ENCODE measurements at places on chromosomes 7 and 10. TPM values are rescaled to one million over a fixed set of nuclear protein-coding genes. Genes with fewer than 3 reads are reported as not detected.

The SUFU gene
- total RNA-seq: 7.6 TPM

The COPG2 gene
- total RNA-seq: 8.8 TPM

The GRID2IP gene
- 0.35 TPM for total RNA-seq

The CALHM3 gene
- not detected for total RNA-seq

The TLL2 gene
- total RNA-seq: not detected

The FLNC gene
- total RNA-seq: 157 TPM

The NAT16 gene
- not detected for total RNA-seq

The C10orf53 gene
- not detected for total RNA-seq

The LRRN3 gene
- 1.6 TPM for total RNA-seq

The AKR1D1 gene
- total RNA-seq: not detected

The GBX1 gene
- total RNA-seq: not detected

- DNase-seq: no peak
These were observed 132.9 kb upstream of the WNT16 start for GRCh38 chr7:121195874-121196273.

GRCh38 chr7:106793015-106793975, 71.8 kb upstream of the PIK3CG start:
- DNase-seq: no peak

GRCh38 chr10:4825868-4826791, at the start of gene AKR1E2:
Gene AKR1E2 (plus strand): TSS chr10:4826207. CDS start chr10:4826325, 118 bp downstream.
- peak; percentile 82 for DNase-seq

GRCh38 chr7:90347759-90348158, 1.2 kb downstream of the GTPBP10 start:
- no peak for DNase-seq

GRCh38 chr7:128039544-128039953, 8.3 kb upstream of the LRRC4 start:
- no peak for DNase-seq

GRCh38 chr10:99143011-99143410, 92.6 kb downstream of the HPSE2 start:
- no peak for DNase-seq

- DNase-seq: no peak
These were observed 77.1 kb downstream of the GSAP start for GRCh38 chr7:77338883-77339629.

- no peak for DNase-seq
These were observed 29.6 kb downstream of the LOXL4 start for GRCh38 chr10:98238391-98238790.

DNA sequence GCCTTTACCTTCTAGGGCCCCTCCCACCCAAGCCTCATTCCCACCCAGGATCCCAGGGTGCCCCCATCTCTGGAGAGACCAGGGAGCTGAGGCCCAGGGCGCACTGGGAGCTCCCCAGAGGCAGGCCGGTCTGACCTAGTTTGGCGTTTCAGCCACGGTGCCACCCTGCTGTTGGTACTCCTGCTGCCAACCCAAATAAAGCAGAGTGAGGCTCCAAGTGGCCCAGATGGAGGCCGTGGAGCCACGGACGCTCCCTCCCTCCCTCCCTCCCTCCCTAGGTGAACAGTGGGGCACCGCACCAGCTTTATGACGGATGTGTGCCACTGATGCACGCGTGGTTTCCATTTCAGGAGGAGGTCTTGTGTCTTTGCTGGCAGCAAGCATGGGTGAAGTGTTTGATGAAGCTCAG, 1.8 kb downstream of the INPP5A start:
- peak; percentile 4 for DNase-seq

DNA sequence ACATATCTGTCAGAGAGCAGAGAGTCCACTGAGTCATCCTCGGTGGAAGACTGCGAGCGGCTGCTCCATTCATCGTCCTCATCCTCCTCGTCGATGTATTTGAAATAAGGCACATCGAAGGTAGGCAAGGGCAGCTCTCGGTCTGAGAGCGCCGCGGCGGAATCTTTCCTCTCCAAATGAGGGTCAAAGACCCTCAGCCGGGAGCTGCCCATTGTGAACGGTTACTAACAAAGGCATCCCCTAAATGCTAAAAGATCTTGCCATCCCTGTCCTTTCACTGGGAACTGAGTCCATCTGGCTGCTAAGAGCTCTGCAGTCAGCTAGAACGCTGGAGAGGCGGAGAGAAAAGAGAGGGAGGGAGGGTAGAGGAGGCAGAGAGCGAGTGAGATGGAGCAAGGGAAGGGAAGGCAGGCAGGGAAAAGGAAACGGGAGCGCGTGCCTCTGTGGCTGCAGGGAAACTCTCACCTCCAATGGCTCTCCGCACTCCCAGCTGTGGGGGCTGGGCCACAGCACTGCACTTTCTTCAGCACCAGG, 163.4 kb downstream of the RAPGEF5 start:
- no peak for DNase-seq

- DNase-seq: no peak
These were observed 26.6 kb upstream of the ASCC1 start for GRCh38 chr10:72242675-72243074.

DNA sequence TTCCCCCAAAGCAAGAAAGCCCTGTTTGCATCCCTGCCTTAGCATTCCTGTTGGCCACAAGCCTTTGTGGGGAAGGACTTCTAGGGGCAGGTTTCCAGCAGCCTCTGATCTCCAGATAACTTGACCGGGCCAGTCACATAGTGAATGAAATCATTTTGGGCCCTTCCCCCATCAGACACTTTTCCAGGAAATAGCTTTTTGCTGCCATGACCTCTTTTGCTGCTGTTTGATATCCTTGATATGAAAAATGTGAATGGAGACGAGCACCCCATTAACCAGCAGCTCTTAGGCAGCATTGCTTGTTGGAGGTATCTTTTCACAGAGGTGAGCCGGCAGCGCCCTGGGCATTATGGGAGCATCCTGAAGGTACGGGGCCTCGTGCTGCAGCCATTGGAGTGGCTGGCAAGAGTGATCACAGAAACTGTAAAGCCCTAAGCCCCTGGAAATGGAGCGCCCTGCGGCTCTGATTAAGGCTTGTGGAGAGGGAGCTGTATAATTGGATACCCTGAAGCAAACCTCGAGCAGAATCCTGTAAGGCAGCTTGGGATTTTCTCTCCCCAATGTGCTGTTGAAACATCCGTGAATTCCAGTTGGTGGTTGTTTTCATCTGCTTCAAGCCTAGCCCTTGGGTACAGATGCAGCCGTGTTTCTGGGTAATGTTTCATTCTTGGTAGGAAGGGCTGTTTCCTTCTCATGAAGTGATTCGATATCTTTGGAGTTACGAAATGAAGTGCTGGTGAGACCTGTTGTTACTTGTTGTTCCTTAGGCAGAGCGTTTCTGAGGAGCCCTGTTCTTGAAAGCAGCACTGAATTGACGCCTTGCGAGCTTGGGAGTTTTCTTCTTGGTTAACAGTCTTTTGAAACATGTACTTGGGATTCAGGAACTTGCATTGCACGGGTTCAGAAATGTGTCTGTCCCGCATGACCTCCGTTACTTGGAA, 179.0 kb downstream of the PTEN start:
- no peak for DNase-seq

DNA sequence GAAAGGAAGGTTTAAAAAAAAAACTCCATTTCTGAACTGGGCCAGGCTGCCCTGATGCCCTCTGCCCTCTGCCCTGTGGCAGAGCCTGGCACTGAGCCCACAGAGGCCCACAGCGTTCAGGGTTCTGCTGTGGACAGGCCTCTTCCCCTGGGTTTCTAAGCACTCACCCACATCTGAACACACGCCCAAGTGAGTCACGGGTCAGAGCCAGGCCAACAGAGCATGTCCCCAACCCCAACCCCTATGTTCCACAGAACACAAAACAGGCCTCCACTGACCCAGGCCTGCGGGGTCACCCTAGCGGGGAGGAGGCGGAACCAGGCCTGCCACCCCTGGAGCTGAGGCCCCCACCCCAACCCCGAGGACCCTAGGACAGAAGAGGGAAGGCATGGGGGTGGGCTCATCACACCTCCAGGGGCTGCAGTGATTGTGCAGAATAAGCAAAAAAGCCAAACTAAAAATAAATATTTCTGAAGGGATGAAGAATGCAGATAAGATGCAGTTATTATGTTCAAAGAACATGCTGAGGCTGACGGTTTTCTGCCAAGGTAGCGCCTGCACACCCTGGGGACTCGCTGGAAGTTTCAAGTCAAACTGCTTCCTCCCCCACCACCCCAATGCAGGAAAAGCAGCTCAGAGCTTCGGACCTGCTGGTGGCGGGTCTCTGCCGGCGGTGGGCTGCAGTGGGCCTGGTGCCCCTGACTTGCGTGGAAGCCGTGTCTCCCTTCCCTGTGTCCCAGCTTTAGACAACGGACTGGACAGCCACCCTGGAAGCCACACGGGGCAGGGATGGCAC, 5.4 kb downstream of the WDR86 start:
- peak; percentile 53 for DNase-seq

GRCh38 chr7:92934096-92934495, 97.7 kb upstream of the CDK6 start:
- DNase-seq: no peak

- no peak for DNase-seq
These were observed 12.5 kb downstream of the ITGB8 start for GRCh38 chr7:20343205-20343604.

GRCh38 chr10:62182595-62182994, 86.0 kb downstream of the RTKN2 start:
- DNase-seq: no peak

DNA sequence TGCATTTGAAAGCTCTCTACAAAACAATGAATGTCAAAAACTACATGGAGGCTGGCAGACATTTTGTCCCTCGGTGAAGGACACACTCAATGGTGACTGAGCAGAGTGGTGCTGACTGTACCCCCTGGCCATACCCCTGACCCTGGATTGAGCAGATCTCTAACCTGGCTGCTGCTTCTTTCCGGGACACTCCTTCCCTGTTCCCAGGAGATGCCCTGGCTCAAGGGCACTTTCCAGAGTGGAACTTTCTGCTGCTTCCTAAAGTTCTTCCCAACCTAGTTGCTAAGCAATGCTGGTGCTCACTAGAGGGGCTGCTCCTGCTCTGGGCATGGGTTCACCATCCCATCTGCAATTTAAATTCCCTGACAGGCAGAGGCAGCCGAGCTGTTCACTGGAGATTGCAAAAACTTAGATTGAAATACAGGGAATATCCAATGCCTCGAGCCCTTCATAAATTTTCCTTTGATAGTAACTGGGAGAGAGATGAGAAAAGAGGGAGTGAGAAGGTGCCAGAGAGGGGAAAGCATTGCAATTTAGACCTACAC, 384.3 kb upstream of the PODXL start:
- DNase-seq: no peak

DNA sequence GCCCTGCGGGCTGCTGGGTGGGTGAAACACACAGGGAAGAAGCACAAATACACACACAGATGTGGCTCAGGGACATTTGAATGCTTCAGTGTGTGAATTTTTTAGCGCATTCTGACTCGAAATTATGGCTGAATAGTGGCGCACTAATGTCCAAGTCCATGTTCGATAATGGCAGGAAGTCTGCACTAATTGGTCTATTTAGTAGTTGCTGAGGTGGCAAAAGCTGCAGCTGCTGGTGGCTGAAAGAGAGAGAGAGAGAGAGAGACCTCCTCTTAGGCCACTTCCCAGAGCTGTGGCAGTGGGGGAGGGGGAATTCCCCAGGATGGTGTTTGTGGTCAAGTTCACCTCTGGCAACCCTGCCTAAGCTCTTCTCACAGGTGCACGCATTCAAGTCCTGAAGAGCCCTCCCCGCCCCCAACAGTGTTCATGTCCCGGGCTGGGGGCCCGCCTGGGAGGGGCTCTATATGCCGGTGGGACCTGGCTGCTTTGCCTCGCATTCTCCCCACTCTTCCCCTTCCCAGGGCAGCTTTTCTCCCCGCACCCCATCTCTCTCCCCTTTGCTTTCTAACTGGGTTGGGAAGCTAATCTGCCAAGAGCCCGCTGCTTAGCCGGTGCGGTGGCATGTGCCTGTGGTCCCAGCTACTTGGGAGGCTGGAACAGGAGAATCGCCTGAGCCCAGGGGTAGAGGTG, 6.0 kb upstream of the MNX1 start:
- DNase-seq: no peak

GRCh38 chr7:92625617-92626016, 35.4 kb upstream of the FAM133B start:
- no peak for DNase-seq

GRCh38 chr10:114343623-114344505, 60.4 kb downstream of the AFAP1L2 start:
- DNase-seq: no peak

- no peak for DNase-seq
These were observed 223.6 kb downstream of the RELN start for GRCh38 chr7:103765901-103766300.

- no peak for DNase-seq
These were observed 9.1 kb downstream of the MDFIC start for GRCh38 chr7:114930829-114931655.

- DNase-seq: no peak
These were observed 336.9 kb upstream of the C7orf33 start for GRCh38 chr7:148253629-148254028.

DNA sequence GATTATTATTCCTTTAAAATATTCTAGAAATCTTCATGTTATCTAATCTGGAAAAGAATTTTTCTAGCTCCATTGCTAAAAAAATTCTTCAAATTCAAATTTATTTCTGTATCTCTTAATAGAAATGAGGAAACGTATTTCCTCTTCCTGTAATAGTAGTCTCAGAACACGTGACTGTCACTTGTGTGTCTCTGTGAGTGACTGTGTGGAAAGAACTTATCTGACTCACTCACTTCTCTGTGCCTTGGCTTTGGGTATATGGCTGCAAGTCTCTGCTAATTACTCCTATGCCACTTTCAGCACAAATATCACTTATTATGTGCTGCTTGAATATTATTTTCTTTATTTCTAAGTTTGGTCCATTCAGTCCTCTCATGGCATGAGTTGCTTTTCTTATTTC, 132.7 kb downstream of the CNTNAP2 start:
- DNase-seq: no peak

GRCh38 chr10:89414879-89415821, 782 bp downstream of the IFIT5 start:
- no peak for DNase-seq

DNA sequence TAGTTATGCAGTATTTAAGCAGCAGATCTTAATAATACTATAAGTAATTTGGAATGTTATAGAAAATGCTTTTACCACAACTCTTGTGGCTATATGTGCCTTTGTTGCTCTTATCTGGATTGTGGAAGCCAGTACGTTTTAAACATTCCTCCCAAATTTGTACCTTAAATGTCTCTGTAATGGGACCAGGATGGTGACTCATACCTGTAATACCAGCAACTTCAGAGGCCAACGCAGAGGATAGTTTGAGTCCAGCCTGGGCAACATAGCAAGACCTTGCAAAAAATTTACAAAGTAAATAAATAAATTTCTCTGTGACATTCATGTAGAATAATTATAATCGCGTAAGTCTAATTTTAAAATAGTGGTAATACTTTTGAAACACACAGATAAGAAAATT, 283.1 kb downstream of the POM121L12 start:
- no peak for DNase-seq

- DNase-seq: no peak
These were observed 17.6 kb downstream of the KRIT1 start for GRCh38 chr7:92228100-92228499.

GRCh38 chr10:5090551-5090950, 3.7 kb upstream of the AKR1C3 start:
- DNase-seq: no peak
